ENCODE measurements at places on chromosomes 1 and 21.

GRCh38 chr1:209095627-209096595 lies 487.6 kb upstream of the CAMK1G start:
- no peak for DNase-seq

DNA sequence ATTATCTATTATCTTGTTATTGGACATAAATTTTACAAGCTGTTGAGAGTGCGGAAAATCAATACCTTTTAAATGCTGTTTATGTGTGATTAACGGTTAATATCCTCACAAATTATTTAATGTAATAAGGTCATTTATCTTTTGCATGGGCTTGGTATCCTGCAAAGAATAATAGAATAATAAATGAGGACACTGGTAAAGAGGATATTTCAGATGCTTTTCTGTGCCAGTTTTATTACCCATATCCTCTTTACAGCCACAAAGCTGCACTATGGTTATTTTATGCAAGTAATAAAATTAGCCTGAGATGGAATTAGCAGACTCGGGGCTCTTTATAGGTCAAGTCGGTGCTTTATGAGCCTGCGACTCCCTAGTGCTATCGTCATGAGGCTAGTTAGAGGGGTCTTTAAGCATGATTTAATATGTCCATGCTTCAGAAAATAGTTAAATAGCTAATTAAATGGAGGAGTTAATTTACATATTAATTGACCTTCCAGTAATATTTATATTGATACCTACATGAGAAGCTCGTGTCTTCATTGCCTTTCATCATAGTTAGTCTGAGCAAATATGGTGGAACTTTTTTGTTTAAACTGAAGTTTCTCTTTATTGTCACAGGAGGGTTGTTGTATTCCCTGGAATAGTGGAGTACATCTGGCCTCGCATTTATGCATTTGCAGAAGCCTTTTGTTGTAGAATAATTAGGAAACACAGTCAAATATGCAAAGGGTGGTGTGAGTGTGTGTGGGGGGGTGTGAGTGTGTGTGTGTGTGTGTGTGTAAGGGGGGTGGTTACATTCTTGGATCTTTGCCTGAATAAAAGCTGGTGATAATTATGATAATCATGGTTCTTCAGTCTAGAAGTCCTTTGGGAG lies 120.3 kb downstream of the ATG4C start:
- DNase-seq, result no peak

DNA sequence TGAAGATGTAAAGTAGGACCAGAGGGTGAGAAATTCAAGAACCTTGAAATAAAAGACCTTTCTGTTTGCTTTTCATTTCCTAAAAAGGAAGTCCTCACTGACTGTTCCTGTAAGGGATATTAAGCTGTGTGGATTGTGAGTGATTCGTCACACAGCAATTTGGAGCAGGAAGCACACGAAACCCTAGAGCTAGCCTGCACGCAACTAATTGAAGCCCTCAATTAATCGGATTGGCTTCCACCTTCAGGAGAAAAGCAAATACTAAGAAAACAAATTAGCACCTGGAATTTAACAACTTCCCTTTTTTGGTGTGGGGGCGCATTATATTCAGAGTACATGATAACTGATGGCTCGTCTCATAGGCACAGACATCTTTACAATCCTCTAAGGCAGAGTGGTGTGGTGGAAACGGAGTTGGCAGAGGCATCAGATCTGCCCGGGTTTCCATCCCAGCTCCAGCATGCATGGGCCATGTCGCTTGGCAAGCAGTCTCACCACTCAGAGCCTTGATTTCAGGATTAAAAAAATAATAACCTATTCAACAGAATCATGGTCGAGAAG lies 95.2 kb downstream of the KCNJ15 start:
- no peak for DNase-seq

GRCh38 chr1:17924578-17924977 lies 169.4 kb downstream of the ACTL8 start:
- no peak for DNase-seq

- no peak for DNase-seq
Observed at GRCh38 chr1:9250411-9251381, 16.1 kb downstream of the H6PD start.

DNA sequence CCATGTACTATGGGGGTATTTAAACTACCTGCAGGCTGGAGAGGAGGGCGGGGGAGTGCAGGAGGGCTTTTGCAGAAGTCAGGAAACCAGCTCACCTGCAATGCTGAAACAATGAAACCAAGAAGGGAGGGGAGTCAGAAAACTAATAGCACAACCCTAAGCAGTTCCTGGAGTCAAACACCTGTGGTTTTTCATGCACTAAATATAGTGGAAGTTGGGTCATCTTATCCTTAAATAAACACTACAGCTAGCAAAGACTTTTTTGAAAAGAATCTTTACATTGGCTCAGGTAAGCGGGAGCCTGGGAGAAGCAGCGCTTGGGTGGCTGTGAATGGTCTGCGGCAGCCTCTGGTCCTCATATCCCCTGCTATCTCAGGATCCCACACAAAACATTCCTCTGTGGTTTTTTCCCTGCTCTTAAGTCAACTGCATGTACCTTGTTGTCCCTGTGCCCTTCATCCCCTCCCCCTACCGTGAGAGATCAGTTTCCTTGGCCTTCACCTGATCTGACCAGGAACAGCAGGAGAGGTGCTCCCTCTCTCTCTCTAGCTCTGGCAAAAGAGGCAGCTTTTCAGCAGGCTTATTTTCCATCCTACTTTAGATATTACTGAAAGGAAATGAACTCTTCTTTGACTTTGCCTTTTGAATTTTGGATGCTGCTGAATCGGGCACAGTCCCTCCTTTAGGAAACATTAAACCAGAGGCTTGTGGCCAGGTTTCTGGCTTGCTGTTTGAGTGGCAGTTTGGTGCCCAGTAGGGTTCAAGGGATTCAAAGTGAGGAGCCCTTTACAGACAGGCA lies 26.6 kb downstream of the TENT5C start:
- no peak for DNase-seq

DNA sequence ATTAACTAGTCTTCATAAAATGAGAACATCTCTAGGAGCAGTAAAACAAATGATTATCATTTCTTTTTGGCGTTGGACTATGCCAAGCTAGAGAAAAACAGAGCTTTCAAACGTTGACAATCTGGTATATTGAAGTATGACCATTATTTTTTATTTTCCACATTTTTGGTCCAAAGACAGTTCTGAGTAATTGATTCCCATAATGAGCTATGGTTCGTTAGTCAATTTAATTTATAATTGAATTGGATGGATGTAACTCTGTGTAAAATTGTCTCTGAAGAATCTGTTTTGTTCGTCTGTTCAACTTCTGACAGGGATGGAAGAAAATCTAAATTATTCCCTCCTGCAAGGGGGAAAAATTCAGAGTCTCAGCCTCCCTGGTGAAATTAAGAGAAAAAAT lies 234.5 kb downstream of the LMO4 start:
- DNase-seq, result no peak

DNA sequence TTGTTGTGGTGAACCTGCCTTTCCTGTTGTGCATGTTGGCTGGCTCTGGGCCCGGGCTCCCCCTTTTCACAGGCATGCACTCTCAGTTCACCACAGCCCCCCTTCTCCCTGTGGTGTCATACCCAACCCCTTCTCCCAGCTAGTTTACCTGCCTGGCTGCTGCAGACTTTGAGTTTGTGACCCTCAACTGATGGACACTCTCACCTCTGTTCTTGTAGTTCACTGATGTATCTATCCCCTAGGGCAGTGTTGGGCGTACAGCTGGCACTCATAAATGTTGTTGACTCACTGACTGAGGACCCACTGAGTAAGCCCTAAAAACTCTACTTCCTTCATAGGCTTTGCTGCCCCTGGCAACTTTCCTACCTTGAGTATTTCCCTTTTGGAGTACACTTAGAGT lies 54.9 kb downstream of the WDR64 start:
- DNase-seq, result no peak

Data from Right ventricle myocardium superior (tissue), 1 donor.